Tongue (tissue), 3 donors: ENCODE measurements at places on chromosomes 7 and 10. TPM values are rescaled to one million over a fixed set of nuclear protein-coding genes. Genes with fewer than 3 reads are reported as not detected.

- no peak for DNase-seq
Measured at GRCh38 chr7:107951896-107952295, 51.1 kb downstream of the LAMB1 start.

Gene INHBA
- total RNA-seq: 5.5 TPM

Gene MYOZ1
- total RNA-seq: 706 TPM

Gene ASZ1
- total RNA-seq: not detected

GRCh38 chr10:21030091-21030490 lies 133.0 kb upstream of the NEBL start:
- no peak for DNase-seq

DNA sequence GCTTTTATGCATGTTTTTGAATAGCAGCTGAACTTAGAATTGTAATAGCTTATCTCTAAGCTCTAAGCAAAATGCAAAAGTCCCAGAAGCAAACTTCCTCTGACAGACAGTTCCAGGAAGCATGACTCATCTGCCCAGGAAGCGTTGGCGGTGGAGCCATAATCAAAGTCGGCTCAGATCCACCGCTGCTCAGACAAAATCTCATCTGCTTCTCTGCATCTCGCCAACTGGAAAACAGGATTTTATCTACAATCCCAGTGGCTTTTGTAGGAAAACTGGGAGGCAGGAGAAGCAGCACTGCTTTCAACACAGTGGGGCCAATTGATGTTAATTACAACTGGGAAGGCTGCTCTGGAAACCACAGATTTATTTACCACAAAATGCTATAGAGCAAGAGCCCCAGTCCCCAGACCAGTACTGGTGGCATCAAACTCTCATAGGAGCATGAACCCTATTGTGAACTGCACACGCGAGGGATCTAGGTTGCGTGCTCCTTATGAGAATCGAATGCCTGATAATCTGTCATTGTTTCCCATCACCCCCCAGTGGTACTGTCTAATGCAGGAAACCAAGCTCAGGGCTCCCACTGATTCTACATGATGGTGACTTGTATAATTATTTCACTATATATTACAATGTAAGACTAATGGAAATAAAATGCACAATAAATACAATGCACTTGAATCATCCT lies 99.9 kb downstream of the CUBN start:
- DNase-seq: peak; percentile 71
